Cardiac fibroblast (primary cell): ENCODE measurements at places on chromosomes 6 and 20.
A peak's percentile ranks its signal among the peaks of the same experiment; 100 is the strongest.

- DNase-seq = peak; percentile 44
Measured at GRCh38 chr6:46901882-46902314, 19.8 kb downstream of the ADGRF5 start.

DNA sequence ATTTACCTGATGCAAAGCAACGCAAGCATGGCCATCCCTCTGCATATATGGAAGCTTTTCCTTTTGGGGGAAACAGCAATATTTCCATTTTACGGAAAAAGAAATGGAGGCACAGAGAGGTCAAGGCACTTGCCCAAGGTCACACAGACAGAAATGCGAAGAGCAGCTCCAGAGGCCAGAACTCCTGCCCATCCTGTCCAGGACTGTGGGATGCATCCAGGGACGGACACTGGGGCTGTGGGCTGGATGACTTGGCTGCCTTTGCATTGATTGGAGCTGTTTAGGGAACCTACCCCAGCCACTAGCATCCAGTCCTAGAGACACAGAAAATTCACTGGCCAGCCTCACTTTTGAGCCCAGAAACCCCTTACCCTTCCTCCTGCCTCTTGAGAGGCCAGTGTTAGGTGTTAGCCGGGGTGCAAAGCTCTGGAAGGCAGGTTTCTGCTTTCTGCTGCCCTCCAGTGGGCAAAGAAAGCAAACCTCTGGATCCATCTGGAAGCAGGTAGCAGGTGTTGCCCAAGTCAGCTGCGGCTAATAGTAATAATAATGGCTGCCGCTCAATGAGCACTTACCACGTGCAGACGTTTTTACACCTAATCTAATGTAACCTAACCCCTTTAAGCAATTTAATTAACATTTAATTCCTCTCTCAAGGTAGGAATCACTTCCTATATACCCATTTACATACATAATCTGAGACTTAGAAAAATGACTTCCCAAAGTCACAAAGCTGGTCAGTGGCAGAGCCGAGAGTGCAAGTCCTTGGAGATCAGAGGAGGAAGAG lies 31.7 kb upstream of the CCN5 start:
- peak; percentile 53 for DNase-seq

GRCh38 chr6:41546475-41546865 lies 289 bp downstream of the FOXP4 start:
- peak; percentile 47 for DNase-seq

- no peak for DNase-seq
Measured at GRCh38 chr6:41674231-41675000, 36.1 kb downstream of the MDFI start.

DNA sequence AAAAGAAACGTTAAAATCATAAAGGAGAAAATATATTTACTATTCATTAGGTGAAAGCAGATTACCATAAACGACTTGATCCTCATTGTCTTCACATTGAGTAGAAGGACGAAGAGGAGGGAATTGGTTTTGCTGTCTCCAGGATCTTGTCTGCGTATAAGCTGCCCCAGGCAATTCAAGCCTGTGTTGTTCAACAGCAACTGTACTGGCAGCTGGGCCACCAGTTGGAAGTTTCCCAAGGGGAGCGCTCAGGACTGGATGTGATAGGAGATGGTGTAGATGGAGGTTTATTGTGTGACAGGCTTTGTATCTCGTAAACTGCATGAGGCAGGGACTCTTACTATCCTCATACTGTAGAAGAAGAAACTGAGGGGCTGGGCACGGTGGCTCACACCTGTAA lies 3.9 kb upstream of the FANCE start:
- no peak for DNase-seq

DNA sequence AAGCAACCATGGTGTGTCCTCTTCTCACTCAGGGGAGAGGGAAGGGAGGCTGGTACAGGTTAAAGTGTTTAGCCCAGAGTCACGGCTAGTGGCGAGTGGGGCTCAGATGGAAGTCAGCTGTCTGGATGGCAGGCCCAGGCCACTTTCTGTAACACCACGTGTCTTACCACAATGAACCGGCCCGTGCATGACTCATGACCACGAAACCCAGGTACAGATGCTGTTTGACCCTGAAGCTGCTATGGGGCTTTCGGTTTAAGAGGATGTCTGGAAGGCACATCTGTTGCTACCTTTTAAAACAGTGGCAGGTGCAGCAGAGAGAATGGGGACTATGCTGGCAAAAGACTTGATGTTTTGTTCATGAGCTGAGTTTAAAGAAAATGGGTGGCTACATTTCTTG lies 36.5 kb upstream of the MPC1 start:
- no peak for DNase-seq

- DNase-seq = no peak
Measured at GRCh38 chr6:168153553-168153952, 74.5 kb upstream of the FRMD1 start.

- DNase-seq = peak; percentile 28
Measured at GRCh38 chr6:144007478-144008119, 460 bp downstream of the PLAGL1 start.

DNA sequence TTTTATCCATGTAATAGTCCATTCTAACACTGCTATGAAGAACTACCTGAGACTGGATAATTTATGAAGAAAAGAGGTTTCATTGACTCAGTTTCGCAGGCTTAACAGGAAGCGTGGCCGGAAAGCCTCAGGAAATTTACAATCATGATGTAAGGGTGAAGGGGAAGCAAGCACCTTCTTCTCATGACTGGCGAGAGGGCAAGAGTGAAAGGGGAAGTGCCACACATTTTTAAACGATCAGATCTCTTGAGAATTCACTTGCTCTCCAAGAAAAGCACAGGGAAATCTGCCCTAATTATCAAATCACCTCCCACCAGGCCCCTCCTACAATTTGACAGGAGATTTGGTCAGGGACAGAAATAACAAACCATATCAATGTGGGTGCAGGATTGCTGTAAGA lies 859.7 kb downstream of the EPHA7 start:
- DNase-seq = no peak

- DNase-seq = peak; percentile 80
Measured at GRCh38 chr6:69825904-69826303, 29.1 kb upstream of the LMBRD1 start.

- DNase-seq = peak; percentile 66
Measured at GRCh38 chr6:6875818-6876470, 231.8 kb upstream of the RREB1 start.

DNA sequence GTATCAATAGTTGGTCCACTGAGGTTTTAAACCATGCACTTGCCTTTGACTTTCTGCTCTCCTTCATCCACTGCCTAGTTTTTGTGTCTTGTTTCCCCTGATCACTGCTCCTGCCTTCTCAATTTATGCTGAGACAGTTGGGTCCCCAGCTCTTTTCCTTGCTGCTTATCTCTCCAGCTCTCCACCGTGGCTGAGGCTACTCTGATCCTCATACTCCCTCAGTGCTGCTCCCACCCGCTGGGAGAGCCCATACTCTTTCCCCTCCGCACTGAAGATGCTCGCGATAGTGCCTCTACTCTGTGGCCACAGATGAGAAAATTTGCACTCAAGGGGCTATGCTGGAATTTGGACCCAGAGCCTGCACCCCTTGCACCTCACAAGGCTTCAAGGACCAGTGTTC lies 3.4 kb upstream of the THBD start:
- DNase-seq = no peak

DNA sequence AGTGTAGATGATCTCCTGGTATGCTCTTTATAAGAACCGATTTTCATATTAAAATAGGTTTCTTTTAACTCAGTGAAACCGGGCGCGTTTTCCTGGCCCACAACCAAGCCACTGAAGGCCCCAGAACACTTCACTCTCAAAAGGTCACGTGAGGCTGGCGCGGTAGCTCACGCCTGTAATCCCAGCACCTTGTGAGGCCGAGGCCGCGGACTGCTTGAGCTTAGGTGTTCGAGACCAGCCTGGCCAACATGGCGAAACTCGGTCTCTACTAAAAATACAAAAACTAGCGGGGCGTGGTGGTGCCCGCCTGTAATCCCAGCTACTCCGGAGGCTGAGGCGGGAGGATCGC lies 402 bp upstream of the TAF8 start:
- no peak for DNase-seq
